Activated CD8-positive, alpha-beta memory T cell treated with anti-CD3 and anti-CD28 coated beads for 1 hour (primary cell): ENCODE measurements at places on chromosomes 5 and 9.

DNA sequence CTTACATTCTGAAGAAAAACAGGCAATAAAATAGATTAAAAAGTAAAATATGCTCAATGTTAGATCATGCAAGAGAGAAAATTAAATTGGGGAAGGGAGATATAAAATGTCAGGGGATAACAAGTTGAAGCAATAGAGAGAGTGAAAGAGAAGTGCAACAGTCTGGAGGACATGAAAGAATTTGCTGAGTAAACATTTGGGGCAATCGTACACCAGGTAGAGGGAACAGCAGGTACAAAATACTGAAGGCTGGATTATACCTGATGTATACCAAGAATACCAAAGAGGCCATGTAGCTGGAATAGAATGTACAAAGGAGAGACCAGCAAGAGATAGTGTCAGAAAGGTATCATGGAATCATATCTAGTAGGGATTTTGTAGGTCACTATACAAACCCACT is 300.8 kb downstream of the DNAH5 start:
- no peak for DNase-seq

GRCh38 chr5:181084621-181085195 is 44.6 kb downstream of the BTNL9 start:
- DNase-seq, result no peak

DNA sequence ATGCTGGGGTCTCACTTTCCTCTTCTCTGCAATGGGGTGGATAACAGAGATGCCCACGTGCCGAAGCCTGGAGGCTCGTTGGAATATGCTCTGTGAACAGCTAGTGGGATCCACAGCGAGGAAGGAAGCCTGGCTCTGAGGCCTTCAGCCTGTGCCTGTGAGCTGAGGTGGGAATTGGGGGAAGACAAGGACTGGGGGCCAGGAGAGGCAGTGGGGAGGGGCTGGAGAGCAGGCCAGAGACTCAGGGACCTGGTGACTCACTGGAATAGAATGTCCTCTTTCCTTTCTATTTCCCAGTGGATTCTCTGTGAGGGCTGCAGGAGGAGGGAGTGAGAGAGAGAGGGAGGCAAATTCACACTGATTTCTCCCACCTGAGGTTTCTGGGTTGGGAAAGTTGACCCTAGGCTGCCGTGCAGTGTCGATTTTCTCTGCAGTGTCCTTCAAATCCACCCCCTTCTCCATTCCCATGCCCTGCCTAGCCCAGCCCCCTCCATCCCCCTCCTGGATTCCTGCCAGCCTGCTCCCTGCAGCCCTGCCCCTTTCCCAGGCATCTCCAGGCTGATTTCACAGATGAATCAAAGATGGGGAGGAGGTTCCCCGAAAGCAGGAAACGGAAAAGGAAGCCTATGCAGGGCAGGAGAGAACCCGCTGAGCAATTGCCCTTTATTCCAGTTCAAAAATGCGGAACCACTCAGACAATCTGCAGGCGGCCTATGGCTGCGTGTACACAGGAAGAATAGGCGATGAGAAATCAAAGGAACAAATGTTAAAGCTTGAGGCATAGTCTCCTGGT is 1.4 kb upstream of the SPAAR start:
- no peak for DNase-seq

- DNase-seq, result no peak
Measured at GRCh38 chr5:3862906-3863305, 267.3 kb downstream of the IRX1 start.

GRCh38 chr9:104740621-104741020 is 6.9 kb upstream of the NIPSNAP3A start:
- no peak for DNase-seq

DNA sequence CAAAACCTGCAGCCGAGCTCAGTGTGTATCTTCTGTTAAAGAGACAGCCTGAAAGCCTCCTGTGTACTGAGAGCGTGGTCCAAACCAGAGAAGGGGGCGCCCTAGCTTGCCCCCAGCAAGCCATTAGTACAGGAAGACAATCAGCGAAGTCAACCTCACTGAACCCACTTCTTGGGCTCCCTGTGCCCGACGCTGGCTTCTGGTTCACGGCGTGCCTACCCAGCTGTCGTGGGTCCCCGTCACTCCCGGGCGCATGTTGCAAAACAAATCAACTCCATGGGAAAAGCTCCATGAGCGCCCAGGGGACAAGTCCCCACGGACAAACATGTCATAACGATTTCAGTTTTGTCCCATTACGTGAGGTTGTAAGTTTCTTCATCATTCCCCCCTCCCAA is 326.9 kb downstream of the SH3GL2 start:
- DNase-seq, result no peak

- DNase-seq, result no peak
Measured at GRCh38 chr5:179148703-179149170, 88.6 kb downstream of the ZNF354C start.

GRCh38 chr5:112614285-112614684 is 123.4 kb upstream of the APC start:
- DNase-seq, result no peak

GRCh38 chr5:131607903-131608540 is 27.0 kb downstream of the RAPGEF6 start:
- no peak for DNase-seq

GRCh38 chr5:87266914-87267573 is 639 bp upstream of the RASA1 start:
- no peak for DNase-seq

- no peak for DNase-seq
Measured at GRCh38 chr9:20552874-20553557, 69.3 kb downstream of the MLLT3 start.

GRCh38 chr9:109118808-109119438 is 824 bp downstream of the TMEM245 start:
- no peak for DNase-seq

GRCh38 chr5:82719368-82719767 is 357.8 kb downstream of the TMEM167A start:
- no peak for DNase-seq

DNA sequence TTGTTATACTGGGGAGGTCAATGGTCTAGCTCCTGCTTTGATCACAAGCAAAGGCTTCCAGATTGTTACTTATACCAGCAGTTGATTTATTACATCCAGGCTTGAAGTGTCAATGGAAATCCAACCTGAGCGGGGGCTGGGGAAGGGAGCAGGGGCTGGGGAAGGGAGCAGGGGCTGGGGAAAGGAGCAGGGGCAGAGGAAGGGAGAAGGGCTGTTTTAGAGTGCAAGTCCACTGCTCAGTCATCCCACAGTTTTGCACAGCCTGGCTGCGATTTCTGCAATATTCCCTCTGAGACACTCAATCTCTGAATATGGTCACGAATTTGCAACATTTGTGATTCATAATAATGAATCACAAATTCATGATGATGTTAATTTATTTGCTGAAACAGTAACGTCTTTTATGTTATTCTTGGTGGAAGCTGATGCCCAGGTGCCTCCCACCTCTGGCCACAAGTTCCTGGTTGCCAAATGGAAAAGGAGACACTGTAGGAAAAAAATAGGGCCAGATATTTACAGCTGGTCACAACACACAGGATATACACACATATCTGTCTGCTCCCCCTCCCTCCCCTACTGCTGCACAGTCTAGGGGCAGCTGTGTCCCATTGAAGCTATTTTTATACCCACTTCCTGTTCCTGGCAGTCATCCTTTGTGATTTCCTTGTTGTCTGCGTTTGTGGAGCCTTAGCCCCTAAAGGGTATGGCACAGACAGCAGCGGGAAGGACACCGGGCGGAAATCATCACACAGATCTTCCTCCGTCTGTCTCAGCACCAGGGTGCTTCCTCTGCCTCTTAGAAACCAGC is 325.1 kb downstream of the GADD45G start:
- DNase-seq, result no peak

DNA sequence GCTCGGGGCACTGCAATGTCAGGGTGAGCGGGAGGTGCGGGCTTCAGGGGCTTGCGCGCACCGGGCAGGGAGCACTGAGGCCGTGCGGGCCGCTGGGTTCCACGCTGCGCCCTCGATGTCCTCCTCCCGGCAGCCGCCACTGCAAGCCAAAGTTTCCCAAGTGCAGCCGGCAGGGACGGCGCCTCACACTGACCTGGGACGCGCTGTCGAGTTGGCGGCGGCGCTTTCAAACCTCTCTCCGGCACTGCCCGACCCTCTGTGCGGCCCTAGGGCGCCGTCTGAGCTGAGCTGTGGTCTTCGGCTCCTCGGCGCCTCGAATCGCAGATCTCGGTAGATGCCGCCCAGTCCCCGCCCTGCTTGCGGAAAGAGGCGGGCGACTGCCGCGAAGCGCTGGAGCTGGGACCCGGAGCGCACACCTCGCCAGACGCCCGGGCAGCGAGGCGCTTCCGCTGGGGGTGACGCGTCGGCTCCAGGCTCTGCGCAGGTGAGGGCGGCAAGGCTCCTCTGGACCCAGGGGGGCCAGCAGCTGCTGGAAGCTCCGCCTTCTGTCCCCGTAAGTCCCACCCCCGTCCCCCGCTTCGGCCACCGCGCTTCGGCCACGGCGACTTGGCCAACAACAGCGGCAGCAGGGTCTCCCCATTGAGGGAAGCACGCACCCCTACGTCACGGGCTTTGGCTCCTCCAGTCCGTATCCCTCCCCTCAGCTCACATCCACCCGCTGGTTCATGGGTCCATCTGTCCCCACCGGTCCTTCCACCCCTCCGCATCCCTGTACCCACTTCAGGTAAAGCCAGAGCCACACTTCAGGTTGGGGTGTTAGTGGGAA is at the start of gene ANKRD34B:
Gene ANKRD34B (minus strand): TSS at position 320 of the 826 bp plus-strand sequence. CDS start 10,261 bp downstream, outside the sequence.
- no peak for DNase-seq

- no peak for DNase-seq
Measured at GRCh38 chr9:77793849-77794248, 145.7 kb upstream of the GNA14 start.
